ENCODE measurements at places on chromosomes 1 and 21. TPM values are rescaled to one million over a fixed set of nuclear protein-coding genes. Genes with fewer than 3 reads are reported as not detected.
A peak's percentile ranks its signal among the peaks of the same experiment; 100 is the strongest.

DNA sequence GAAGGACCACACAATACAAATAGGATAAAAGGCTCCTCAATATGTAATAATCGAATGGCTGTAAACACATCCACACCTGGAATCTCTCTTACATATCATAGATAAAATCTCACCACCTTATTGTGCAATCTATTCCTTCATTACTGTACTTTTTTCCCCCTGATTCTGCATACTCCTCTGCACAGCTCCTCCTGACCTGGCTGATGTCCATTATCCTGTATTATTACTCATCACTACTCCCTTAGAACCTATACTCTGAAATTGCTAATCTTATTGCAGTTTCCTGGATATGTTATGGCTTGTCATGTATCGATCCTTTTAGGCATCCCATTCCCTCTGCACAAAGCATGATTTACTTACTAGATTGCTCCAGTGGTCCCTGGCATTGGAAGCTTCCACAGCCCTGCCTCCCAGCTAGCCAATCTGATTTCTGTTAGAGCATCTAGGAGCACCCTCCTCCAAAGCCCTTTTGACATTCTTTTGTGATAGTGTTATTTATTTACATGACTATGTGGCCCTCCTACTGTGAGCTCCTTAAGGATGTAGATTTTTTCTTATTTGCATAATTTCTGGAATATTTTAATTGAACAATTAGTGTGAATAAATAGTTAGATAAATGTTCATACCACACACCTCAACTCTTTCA lies 24.2 kb upstream of the PHGDH start:
- no peak for DNase-seq
- no peaks in the 10 kb centered on the region for H3K27me3 ChIP-seq
- no peak overlapping the region for H3K27ac ChIP-seq
- H3K4me3 ChIP-seq = no peak overlapping the region
- no peaks in the 10 kb centered on the region for H3K4me1 ChIP-seq
- no peaks in the 10 kb centered on the region for H3K36me3 ChIP-seq

DNA sequence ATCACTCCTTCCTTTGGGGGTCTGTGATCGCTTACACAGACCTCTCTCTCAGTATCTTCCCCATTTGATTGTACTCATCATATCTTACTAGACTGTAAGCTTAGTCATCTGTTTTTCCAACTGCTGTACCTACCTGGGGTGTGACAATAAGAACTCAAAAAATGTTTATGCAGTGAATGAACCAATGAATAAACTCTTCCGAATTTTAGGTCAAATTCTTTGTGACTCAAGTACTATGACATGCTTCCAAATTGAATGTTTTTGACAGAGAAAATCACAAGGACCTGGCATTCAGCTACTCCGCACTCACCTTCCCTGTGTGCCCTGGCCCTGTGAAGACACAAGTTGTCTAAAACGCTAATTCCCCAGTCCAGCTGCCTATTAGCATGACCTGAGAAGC lies 42.1 kb downstream of the TMCO4 start:
- H3K4me1 ChIP-seq = no peaks in the 10 kb centered on the region
- no peak overlapping the region for H3K27ac ChIP-seq
- no peaks in the 10 kb centered on the region for H3K36me3 ChIP-seq
- DNase-seq = no peak
- no peak overlapping the region for H3K4me3 ChIP-seq

- H3K4me3 ChIP-seq = no peak overlapping the region
- no peaks in the 10 kb centered on the region for H3K36me3 ChIP-seq
- H3K27ac ChIP-seq = no peak overlapping the region
- H3K4me1 ChIP-seq = peaks cover 6% of the 10 kb centered on the region
- H3K27me3 ChIP-seq = no peaks in the 10 kb centered on the region
Measured at GRCh38 chr1:227785094-227785804, 30.2 kb upstream of the PRSS38 start.

- H3K27ac ChIP-seq = no peak overlapping the region
- no peaks in the 10 kb centered on the region for H3K27me3 ChIP-seq
- no peaks in the 10 kb centered on the region for H3K36me3 ChIP-seq
Measured at GRCh38 chr1:92759361-92759760, 25.5 kb downstream of the EVI5 start.

DNA sequence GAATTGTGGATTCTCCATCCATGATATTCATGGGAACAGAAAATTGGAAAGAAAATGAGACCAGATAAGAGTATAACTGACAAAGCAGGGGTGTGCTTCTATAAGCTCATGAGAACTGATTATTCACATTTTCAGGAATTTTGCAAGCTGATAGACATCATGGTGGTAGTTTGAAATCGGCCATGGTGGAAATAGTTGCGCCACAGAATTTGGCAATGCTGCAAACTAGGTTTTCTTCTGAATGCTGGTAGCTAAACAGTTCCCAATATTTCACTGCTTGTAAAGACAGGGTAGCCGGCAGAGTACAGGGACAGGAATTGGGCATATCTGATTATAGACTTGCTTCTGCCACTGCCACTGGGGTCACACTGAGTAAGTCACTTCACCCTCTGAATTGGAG lies 151.1 kb downstream of the PLXNA2 start:
- no peaks in the 10 kb centered on the region for H3K4me1 ChIP-seq
- H3K36me3 ChIP-seq = no peaks in the 10 kb centered on the region
- H3K27ac ChIP-seq = no peak overlapping the region
- no peak overlapping the region for H3K4me3 ChIP-seq

SLC5A9 gene
- polyA plus RNA-seq = not detected

PRPF38B gene
- 21.6 TPM for polyA plus RNA-seq

DDX59 gene
- polyA plus RNA-seq = 15.0 TPM

DNA sequence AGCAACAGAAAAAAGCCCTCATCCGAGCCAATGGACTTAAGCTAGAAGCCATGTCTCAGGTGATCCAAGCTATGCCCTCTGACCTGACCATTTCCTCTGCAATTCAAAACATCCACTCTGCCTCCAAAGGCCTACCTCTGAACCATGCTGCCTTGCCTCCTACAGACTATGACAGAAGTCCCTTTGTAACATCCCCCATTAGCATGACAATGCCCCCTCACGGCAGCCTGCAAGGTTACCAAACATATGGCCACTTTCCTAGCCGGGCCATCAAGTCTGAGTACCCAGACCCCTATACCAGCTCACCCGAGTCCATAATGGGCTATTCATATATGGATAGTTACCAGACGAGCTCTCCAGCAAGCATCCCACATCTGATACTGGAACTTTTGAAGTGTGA lies 20.7 kb downstream of the NR5A2 start:
- no peak for DNase-seq
- no peaks in the 10 kb centered on the region for H3K27me3 ChIP-seq
- no peaks in the 10 kb centered on the region for H3K4me1 ChIP-seq
- H3K36me3 ChIP-seq = no peaks in the 10 kb centered on the region

C1orf35 gene
- polyA plus RNA-seq = 21.9 TPM

DNA sequence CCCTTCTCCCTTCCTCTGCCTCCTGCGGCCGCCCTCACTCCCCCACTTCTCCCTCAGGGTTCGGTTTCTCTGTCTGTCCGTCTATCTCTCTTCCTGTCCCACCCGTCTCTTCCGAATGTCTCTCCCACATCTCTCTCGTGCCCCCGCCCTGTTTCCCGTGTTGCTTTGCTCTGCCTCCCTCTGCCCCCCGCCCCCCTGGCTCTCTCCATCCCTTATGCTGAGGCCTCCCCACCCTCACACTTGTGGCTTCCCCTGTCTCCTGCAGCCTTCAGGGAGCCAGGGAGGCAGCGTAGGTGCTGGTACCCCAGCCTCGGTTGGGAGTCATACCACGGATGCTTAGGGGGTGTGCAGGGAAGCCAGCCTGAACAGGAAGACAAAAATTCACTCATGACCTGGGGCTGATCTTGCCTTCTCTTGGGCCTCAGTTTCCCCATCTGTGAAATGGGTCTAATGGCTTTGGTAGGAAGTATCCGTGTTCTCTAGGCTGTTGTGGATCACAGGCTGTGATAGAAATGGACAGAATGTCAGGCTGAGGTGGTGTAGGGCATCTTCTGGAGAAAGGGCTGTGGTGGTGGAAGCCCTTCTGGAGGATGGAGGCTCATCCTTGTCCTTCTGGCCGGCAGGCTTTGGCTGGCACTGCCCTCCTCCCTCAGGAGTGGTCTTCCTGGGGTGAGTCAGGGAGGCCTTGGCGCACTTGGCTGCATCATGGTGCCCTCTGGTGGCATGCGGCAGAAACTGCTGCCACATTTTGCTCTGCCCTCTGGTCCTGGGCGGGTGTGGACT lies 55.5 kb downstream of the FOXO6 start:
- no peaks in the 10 kb centered on the region for H3K36me3 ChIP-seq
- no peak overlapping the region for H3K4me3 ChIP-seq
- no peak overlapping the region for H3K27ac ChIP-seq
- DNase-seq = peak; percentile 61
- no peaks in the 10 kb centered on the region for H3K27me3 ChIP-seq
- no peaks in the 10 kb centered on the region for H3K4me1 ChIP-seq
